ENCODE measurements at places on chromosomes 2 and 18.

DNA sequence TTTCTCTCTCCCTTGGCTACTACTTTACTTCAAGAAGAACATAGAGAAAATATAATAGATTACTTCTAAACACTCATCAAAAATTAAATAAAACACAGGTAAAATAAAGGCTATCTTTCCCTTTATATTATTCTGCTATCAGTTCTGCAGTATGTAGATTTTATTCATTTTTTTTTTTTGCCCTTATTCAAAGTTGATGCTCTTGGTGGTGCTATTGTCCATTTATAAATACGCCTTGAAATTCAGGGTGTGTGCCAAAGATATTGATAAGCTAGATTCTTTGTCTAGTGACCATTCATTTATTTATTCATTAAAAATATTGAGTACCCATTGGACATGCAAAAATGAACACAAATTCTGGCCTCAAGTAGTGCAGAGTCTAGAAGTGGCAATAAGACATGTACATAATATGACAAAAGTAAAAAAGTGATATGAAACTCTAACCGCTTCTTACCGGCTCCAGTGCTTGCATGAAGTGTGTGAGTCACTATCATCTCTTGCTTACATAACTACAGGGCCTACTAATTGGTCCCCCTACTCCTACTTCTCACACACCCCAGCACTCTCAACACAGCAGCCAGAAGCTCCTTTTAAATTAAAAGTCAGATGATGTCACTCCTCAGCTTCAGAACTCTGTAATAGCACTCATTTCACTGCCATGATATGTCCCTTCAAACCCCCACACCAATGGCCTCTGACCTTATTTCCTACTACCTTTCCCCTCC lies 208.3 kb upstream of the FANCL start:
- DNase-seq: no peak

DNA sequence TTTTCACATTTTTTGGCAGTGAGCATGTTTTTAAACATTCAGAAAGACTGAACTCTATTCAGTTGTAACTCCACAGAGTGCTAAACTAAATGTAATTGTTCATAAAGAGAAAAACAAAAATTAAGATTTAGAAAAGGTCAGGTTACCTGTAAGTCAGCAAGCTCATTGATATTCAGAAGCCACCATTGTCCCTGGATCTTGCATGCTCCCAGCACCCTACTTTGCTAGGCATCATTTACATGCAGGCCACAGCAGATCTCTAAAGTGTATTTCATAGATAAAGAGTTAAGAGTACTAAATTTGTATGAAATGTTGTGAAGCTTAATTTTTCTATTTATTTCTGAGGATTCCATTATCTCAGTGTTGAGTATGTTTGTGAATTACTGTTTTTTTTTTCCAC lies 64.8 kb upstream of the CDH19 start:
- DNase-seq: no peak

DNA sequence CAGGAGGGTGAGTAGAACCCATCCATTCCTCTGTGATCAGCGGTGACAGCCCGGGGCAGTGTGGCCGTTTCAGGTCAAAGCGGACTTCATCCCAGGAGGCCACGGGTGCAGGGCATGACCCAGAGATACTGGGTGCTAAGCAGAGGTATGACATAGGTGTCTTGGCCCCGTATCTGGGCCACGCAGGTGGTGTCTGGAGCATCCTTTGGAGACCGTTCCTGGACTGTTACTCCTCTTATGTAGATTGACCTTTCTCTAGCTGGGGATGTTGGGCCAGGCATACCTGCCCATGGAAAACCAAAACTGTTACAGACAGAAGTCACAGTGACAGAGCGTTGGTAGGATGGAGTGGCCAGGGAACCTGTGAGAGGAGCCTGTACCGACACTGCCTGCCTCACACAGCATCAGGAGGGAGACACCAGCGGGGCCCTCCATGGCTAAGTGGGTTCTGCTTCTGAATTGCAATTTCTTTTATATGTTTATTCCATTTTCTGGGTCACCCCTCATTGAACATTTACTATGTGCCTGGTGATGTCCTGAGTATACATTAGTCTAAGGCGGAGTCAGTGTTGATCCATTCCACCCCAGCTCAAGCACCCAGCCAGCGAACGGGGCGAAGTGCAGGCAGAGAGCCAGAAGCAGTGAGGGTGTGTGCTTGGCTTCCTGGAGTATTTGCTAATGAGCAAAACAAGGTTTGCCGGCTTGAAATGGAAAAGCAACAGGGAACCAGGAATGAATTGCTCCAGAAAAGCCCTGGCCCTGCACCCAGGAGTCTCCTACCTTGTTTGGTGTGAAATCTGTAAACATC lies 141.7 kb downstream of the SH3RF3 start:
- no peak for DNase-seq

- DNase-seq: peak; percentile 57
These were observed at the start of gene TET3 for GRCh38 chr2:73984203-73984921. Gene TET3 (plus strand): TSS chr2:73984910. CDS start chr2:73986404, 1,494 bp downstream.

- no peak for DNase-seq
These were observed 208.5 kb downstream of the TFCP2L1 start for GRCh38 chr2:121076498-121076820.

- no peak for DNase-seq
These were observed 108.9 kb upstream of the LGALSL start for GRCh38 chr2:64344999-64345576.

DNA sequence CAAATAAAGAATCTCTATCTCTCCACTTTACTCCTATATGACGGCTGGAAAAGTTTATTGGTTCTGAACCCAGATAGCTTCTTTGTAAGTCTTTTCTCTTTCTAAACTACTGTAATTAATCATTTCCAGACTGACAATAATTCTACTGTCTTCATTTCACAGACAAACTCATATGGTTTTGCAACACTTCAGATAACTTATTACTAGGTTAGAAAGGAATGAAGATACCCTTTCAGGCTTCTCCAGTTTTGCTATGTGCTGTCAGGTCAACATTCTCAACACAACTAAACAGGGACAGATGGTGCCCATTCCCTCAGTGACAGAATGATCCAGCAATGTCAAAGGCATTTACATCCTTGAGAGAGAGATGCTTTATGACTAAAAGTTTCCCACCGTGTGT lies 198.5 kb upstream of the ITGA4 start:
- DNase-seq: no peak

DNA sequence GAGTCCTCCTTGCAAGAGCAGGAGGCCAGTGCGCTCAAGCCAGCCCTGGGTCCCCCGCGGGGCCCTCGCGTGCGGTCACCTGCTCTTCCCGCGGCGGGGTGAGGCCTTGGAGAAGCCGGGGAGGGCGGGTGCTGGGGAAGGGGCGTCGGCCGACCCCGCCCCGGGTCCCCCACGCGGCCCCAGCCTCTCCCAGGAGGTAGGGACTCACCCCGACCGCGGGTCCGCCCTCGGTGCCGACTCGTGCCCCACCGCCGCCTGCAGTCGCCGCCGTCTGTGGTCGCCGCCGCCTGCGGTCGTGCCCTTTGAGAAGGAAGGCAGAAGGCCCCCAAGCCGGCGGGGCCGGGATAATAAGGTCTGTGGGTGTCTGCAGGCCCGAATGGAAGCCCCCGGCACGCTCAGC lies 32.7 kb downstream of the SERPINB8 start:
- no peak for DNase-seq

DNA sequence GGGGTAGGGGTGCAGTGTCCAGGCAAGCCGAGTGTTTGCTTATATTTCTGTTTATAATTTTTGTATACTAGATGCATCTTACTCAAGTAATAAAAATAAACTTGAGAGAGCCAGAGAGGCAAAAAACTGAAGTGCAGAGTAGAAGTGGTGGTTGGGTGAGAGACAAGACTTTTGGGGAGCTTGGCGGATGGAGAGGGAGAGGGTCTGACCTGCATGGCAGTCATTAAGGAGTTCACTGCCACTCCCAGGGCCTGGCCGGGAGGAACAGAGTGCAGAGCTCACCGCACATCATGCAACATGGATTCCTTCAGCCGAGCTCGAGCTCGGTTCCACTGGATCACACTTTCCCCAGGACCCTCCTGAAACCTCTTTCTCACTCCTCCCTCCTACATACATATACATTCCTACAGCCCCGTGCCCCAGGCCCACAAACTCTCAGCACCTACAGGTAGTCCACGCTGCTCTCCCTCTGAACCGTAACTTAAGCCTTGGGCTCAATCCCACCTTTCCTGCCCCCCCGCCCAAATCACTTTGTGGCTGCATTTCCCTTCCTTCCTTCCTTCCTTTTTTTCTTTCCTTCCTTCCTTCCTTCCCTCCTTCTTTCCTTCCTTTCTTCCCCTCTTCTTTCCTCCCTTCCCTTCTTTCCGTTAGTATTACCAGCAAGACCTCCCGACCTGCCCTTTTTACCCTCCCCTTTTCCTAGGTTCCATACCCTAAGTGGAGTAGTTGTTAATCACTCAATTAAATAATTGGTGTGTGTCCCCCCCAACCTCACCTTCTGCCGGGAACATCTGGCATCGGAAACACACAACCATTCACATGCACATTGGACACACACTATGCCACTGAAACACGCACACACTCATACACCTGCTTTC lies 37.1 kb upstream of the ATP6V1B1 start:
- no peak for DNase-seq

GRCh38 chr2:142868229-142868762 lies 9.2 kb upstream of the KYNU start:
- no peak for DNase-seq

DNA sequence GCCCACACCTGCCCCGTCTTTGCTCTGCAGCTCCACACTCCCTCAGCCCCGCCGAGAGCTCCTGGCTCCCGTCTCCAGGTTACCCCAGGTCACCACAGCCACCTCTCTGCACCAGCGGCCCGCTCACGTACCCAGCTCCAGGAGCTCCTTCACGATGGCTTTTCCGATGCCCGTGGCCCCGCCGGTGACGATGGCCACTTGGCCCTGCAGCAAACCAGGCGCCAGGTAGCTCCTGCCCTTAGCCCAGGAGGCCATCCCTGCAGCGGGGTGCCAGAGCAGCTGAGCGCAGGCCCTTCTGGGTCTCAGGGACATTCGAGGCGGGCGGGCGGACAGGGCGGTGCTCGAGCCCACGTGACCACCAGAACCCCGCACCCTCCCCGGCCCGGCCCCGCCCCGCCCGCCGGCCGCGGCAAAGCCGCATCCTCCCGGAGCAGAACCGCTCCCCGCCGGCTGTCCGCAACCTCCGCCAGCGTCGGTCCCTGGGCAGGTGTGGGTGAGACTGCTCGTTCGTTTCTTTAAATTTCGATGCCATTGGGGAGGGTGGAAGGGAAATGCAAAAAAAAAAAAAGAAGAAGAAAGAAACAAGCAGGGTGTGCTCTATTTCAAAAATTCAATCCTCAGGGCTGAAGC lies at the start of the genes PECR and TMEM169:
PECR (minus strand) TSS at position 323 of the 630 bp plus-strand sequence; CDS start at position 255, 68 bp downstream.
TMEM169 (plus strand) TSS at position 433 of the 630 bp plus-strand sequence. CDS start 14,045 bp downstream, outside the sequence.
- peak; percentile 70 for DNase-seq

DNA sequence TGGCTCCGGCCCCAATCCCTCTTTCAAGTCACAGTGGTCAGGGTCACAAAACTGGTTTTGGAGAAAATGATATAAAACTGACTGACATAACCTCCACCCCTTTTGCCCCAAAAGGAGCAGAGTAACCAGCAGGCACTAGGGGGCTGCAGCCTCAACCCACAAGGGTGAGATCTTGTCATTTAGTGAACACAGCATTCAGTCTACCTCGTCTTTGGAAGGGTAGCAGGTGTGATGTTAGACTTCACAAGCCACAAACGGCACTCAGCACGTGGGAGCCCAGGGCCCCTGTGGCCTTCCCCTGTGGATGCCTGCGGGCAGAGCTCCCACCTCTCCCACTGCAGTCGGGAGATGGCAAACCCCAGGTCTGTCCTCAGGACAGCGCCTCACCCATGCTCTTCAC lies 372.1 kb upstream of the MYT1L start:
- DNase-seq: no peak

GRCh38 chr2:100273387-100273786 lies 48.9 kb downstream of the LONRF2 start:
- DNase-seq: no peak

DNA sequence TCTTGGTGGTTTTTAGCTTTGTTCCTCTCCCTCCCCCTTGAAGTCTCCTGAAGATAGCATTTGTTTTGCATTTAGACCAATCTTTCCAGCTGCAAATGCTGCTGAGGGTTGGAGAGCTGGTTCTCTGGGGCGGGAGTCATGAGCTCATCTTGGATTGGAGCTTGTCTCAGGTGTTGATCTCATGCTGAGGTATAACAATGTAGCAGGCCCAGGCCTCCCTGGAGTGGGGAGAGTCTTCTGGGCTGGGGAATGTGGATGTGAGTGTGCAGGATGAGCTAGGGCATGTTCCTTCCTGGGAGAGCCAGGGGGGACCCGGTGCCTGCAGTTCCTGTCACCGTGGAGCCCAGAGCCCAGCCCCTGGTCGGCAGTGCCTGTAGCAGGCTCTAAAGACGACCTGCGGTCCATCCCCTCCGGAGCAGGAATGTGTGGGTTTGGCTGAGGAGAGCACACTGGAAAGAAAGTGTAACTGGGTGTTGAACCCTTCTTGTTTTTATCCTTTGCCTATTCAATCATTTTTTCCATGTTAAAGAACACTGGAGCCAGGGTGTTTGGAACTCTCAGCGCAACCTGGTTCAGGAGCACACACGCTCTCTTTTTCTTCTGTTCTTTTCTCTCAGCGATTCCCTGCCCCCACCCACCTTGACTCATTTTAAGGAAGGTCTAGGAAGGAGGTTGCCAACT lies 2.7 kb downstream of the ZNF532 start:
- no peak for DNase-seq
